Tibial nerve (tissue), 4 donors: ENCODE measurements at places on chromosomes 13 and 19. TPM values are rescaled to one million over a fixed set of nuclear protein-coding genes. Genes with fewer than 3 reads are reported as not detected.
A peak's percentile ranks its signal among the peaks of the same experiment; 100 is the strongest.

DNA sequence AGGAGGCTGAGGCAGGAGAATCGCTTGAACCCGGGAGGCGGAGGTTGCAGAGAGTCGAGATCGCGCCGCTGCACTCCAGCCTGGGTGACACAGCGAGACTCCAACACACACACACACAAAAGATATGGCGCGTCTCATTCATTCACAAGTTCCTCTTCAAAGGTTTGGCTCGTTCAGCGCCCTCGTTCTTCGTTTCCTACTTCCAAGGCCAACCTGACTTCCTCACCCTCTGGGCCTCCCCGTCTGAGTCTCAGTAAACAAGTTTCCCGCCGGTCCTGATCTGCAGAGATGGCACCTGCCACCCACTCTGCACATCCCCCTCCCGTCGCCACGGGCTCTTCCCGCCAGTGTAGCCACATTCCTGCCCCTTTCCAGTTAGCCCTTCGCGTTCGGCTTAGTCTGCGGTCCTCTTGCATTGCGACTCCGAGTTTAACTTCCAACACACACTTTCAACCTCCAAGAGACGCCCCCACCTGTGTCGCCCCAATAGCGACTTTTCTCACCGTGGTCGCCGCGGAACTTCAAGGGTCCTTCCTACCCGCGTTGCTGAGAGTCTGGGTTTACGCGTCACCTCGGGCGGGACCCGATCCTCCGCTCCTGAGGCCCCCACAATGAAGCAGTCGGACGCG is 1.3 kb upstream of the BSG start:
- no peak for DNase-seq

PCDH17 gene
- 4.6 TPM for total RNA-seq

- no peak for DNase-seq
Observed at GRCh38 chr13:51152701-51153100, 41.6 kb upstream of the C13orf42 start.

GRCh38 chr19:4548238-4548584 is 8.4 kb upstream of the LRG1 start:
- no peak for DNase-seq

DNA sequence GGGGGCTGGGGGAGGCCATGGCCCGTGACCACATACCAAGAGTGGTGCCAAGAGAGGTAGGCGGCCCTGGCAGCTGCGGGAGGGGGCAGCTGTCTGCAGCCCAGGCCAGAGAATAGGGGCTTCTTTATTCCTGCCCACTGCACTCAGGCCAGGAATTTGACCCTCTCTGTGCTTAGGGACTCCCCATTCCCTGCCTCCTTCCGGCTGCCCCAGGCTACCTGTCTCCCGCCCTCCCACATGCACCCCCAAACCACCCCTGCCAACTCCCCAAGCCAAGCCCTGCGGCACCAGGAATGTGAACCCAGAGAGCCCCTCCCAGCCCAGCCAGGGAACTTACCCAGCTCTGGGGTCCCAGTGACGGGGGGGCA is 687 bp downstream of the PLEKHA4 start:
- no peak for DNase-seq

CYP4F11 gene
- 3.3 TPM for total RNA-seq

LGALS14 gene
- not detected for total RNA-seq

DNA sequence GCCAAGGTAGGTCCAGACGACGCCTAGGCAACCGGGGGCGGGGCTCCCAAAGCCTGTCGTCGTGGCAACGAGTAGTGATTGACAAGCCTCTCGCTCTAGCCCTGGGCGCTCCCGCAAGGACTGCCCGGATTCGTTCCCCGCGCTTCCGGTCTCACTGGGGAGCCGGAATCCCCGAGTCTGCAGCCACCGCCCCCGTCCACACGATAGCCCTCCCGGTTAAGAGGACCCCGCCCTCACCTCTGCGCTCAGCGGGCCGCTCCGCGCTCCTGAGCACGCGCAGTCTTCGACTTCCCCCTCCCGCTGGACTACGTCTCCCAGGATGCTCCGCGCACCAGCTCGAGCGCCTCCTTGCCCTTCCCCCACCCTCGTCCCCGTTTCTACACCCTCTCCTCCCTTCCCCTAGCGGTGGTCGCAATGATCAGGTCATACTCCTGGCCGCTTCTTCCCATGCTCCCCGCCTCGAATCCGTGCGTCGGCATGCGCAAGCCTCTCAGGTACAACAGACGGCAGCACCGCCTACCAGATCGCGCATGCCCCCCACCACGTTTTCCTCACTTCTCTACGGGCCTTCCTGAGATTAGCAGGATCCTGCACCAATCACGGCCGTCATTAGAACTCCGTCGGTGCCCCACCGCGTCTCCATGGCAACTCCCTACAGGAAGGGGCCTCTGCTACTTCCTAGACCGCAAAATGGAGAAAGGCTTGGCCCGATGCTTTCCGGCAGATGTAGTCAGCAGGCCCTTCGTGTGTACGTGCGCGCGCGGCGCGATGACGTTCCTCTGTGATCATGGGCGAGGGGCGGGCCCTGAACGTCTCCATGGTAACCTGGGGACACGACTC is at the start of gene MZF1:
MZF1 (minus strand) TSS at position 518 of the 840 bp plus-strand sequence. CDS start 1,946 bp downstream, outside the sequence.
- peak; percentile 100 for DNase-seq

KLHL1 gene
- total RNA-seq: not detected

GGN gene
- total RNA-seq: not detected

DNA sequence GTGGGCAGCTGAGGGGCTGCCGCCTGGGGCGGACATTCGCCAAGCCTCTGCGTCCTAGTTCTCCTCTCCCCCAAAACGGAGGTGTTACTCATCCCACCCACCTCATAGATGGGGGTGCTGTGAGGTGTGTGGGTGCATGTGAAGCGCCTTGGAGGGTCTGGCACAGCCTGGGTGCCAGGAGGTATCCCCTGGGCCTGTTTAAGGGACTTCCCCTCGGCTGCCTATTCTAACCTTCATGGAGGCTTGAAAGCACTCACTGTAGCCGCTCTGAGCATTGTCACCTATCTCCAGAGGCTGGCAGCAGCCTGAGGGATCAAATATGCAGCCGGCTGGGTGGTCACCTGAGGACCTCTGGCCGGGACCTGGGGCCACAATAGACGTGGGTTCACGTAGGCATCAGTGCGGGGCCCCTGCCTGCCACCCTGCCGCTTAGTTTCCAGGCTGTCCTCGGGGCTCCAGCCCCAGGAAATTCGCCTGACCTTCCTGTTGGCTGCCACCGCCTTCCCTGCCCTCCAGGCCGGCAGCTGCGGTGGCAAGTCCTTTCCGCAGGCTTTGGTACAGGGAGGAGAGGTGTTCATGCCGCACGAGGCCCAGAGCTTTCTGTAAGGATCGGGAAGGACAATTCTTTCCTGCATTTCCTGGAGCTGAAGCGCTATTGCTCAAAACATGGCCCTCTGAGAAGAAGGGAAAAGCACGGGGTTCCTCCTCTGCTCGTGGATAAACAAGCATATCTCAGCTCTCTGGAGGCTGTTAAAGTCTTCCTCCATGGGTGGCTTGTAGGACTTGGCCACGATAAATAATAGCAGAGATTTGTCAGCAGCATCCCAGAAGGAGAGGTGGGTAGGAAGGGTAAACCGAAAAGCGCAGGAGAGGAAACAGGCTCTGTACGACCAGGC is 4.6 kb downstream of the COL4A2 start:
- no peak for DNase-seq

- no peak for DNase-seq
Observed at GRCh38 chr13:25816239-25816638, 235.6 kb downstream of the SHISA2 start.

DNA sequence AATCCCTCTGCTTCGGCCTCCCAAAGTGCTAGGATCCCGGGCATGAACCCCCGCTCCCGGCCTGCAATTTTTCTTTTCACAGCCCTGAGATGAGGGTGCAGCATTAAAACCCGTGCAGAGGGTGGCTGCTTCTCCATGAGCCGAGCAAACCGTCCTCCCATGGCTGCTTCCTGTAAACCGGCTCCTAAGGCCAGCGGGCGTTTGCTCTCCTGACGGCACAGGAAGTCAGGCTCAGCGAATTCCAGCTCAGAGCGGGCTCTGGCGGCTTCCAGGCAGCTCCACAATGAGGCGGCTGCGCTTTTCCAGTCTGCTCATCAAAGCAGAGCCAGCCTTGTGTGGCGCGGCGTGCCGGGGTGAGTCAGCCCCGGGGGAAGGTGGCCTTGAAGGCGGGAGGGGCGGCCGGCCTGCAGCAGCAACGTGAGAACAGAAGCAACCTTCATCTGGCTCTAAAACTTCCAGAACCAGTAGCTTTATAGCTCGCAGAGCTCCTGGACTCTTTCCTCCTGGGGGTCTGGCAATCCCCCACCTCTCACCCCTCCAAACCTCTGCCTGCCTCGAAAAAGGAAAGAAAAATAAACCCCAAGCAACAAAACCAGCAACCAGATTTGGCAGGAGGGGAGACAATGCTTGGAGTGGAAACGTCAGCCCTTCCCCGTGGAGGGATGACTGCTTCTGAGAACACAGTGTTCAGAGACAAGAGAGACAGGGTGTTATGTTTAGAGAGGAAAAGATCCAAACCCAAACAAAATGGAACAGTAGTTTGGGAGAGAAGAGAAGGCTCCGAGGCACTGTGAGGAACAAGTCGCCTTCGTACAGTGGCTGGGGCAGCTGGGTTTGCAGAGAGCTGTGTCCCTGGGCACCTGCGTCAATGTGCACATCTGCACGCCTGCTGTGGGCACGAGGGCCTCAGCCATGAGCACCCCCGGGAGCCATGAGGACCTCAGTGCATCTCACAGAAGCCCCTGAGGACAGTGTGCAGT is 67.8 kb downstream of the GADD45B start:
- peak; percentile 88 for DNase-seq

NCR1 gene
- total RNA-seq: not detected

DNA sequence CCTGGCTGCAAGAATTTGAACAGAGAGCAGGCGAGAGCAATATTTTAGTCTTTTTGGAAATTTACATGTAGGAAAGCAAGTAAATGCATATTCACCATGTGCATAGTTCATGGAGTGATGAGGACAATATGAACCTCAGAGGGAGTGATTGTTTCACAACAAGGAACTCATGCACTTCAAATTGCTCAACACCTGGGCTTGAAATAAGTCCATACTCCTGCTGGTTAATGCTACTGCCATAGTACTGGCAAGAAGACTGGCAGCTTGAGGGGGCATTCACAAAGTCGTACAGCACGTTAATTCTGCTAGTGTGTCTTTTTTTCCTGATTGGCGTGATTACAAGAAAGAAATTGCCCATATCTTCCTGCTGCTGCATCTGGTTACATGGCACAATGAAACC is 267.6 kb downstream of the PCDH17 start:
- no peak for DNase-seq

DNA sequence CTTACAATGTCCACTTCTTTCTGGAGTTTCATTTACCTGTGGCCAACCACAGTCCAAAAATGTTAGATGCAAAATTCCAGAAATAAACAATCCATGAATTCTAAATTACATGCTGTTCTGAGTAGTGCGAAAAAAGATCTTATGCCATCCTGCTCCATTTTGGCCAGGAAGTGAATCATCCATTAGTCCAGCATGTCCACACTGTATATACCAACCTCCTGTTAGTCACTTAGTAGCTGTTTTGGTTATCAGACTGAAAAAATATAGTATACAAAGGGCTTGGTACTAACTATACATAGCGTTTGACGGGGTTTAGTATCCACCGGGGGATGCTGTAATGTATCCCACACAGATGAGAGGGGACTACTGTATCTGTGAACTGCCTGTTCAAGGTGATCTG is 618.0 kb upstream of the ARGLU1 start:
- no peak for DNase-seq

HSH2D gene
- total RNA-seq: 0.22 TPM

ZGLP1 gene
- total RNA-seq: 4.5 TPM

KIR3DL2 gene
- total RNA-seq: not detected

GRCh38 chr19:5091018-5091683 is 122.2 kb downstream of the KDM4B start:
- DNase-seq: no peak

DNA sequence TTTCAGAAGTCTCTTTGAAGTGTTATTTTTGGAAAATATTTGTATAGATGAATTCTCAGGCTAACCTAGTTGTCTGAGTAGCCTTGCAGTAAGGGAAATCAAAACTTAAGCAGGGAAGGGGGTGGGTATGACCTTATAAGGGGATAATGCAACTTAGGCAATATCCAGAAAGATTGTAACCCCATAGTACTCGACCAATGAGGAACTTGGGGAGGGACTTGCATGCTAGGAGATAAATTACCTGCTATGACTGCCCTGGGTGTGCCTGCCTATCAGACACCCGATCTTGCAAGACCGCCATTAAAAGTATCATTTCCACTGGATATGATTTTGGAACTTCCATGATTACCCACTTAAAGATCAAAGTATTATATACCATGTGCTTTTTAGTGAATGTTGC is 23.0 kb upstream of the RFXAP start:
- no peak for DNase-seq

GRCh38 chr13:57409656-57410055 is 221.9 kb upstream of the PCDH17 start:
- DNase-seq: no peak

- no peak for DNase-seq
Observed at GRCh38 chr13:73913079-73913740, 221.0 kb downstream of the KLF12 start.

PRODH2 gene
- not detected for total RNA-seq

CELF5 gene
- total RNA-seq: not detected

GRCh38 chr13:79194272-79194671 is 211.8 kb downstream of the RBM26 start:
- DNase-seq: no peak

KASH5 gene
- total RNA-seq: not detected

ZNF575 gene
- not detected for total RNA-seq

WASF3 gene
- total RNA-seq: 36.1 TPM

- DNase-seq: no peak
Observed at GRCh38 chr19:5316138-5316537, 24.5 kb downstream of the PTPRS start.

- no peak for DNase-seq
Observed at GRCh38 chr13:95275322-95276036, 25.8 kb downstream of the ABCC4 start.

ZNF491 gene
- 3.0 TPM for total RNA-seq

GRCh38 chr13:112127564-112128330 is 60.8 kb downstream of the SOX1 start:
- no peak for DNase-seq

GRCh38 chr13:113359571-113359970 is 4.4 kb downstream of the GRTP1 start:
- no peak for DNase-seq

CXCL17 gene
- total RNA-seq: not detected

GRCh38 chr19:21680671-21681070 is 86.7 kb downstream of the ZNF100 start:
- no peak for DNase-seq

- no peak for DNase-seq
Observed at GRCh38 chr19:4327877-4328242, 10.8 kb downstream of the STAP2 start.

DNA sequence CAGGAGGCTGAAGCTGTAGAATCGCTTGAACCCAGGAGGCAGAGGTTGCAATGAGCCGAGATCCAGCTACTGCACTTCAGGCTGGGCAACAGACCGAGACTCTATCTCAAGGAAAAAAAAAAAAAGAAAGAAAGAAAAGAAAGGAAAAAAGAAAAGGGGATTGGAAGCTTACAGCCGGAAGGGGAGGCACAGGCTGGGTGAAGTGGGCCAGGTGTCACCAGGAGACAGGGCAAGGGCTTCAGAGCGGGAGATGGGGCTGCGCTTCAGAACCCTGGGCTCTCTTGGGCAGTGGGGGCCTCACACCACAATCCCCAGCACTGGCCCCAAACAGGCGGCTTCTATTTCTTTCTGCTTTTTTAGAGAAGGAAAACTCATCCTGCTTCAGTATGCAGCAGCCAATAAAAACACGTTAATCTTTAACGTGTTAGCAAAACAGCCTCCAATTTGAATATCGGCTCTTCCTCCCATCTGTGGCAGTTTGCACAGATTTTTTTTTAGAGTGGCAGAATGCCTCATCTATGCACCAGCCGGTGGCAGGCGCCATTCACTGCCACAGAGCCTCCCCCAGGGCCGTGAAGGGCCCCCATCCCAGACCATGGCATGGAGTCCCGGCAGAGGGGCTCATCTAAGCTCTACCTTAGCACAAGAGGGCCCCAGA is 46.6 kb upstream of the C19orf12 start:
- no peak for DNase-seq
